HT1080 (cell line): ENCODE measurements at places on chromosomes 6 and 20. TPM values are rescaled to one million over a fixed set of nuclear protein-coding genes. Genes with fewer than 3 reads are reported as not detected.

The AAR2 gene
- 34.5 and 50.1 TPM in 2 replicates for total RNA-seq

GRCh38 chr6:41345901-41346300 lies 10.5 kb downstream of the NCR2 start:
- DNase-seq, result no peak

- no peak for DNase-seq
These were observed 552.5 kb downstream of the HAO1 start for GRCh38 chr20:7387638-7388193.

GRCh38 chr6:133214267-133214666 lies 26.9 kb upstream of the EYA4 start:
- DNase-seq, result no peak

The ZC2HC1B gene
- not detected in 2 replicates for total RNA-seq

GRCh38 chr6:44169886-44170570 lies 11.4 kb downstream of the CAPN11 start:
- DNase-seq, result no peak

DNA sequence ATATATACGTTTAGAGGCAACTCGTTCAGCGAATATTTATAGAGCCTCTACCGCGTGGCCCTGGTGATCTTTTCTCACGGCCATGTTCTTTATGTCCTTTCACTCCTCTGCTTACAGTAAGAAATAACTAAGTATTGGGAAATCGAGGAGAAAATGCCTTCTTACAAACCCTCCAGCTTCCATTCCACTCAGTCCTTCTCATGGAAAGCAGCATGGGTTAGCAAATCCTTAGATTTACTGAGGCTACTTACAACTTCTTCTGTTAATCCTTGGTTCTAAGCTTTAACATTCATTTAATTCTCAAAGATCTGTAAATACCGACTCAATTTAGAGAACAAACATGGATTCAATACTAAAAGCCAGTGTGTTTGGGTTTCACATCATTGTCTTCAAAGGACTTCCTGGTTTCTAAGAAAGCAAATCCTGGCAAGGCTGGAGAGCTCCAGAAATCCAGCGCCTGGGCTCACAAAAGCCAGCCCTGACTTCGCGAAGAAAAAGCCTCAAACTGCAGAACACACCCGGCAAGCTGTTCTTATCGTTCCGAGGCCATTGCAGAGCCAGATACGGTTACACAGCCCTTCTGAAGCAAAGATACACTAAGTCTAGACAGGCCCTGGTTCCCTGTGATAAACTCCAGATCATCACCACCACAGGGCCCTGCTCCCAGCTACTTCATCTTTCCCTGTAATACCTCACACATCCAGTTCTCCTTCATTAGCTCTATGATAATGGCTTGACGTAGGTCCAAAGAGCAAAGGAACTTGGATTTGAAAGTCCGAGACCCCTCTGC lies 19.2 kb downstream of the AGPAT4 start:
- no peak for DNase-seq

The TFAP2A gene
- 0.60 and 1.8 TPM in 2 replicates for total RNA-seq

DNA sequence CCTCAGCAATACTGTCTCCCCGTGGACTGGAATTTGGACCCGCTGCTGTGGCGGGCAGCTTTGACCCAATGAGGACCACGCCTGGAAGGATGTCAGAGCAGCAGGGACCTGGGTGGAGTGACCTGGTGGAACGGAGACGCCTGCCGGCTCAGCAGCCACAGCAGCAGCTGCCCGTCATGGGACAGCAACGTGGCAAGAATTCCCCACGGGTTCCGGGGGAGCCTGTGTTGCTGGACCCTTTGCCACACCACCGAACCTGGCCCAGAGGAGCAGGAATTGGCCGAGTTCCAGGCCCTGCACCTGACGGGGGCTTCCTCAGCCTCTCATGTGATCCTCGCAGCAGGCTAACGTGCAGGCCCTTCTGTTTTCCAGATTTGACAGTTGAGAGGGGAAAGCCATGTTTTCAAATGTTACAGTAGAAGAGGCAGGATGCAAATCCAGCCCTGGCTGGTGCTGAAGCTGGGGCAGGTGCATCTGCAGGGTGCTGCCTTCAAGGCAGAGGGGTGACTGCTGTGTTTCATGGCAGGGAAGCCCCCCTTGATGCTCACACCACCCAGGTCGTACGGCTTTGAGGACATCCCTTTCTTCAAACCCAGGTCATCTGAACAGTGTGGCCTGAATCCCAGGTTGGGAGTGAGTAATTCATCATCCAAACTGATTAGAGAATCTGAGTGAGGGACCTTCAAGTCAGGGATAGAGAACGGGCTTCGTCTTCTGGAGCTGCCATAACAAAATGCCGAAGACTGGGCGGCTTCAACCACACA lies 93.4 kb downstream of the THBS2 start:
- no peak for DNase-seq

The CLIC5 gene
- not detected in 2 replicates for total RNA-seq

DNA sequence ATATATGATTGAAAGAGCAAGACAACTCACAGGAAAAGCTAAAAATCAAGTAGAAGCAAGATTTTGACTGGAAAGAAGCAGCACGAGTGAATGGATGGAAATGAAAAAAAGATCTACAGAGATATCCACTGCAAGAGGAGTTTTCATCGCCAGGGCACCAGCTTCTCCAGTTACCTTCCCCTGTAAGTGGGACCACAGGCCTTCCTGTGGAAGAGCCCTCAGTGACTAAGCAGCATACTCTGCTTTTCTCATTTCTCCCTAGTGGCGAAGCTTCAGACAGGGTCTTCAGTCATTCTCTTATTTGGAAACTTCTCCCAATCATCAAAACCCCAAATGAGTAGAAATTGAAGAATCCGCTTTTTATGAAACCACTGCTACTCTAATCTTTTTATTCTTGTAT lies 40.5 kb downstream of the ADGRB3 start:
- DNase-seq, result no peak

The GPSM3 gene
- 59.9 and 80.6 TPM in 2 replicates for total RNA-seq

DNA sequence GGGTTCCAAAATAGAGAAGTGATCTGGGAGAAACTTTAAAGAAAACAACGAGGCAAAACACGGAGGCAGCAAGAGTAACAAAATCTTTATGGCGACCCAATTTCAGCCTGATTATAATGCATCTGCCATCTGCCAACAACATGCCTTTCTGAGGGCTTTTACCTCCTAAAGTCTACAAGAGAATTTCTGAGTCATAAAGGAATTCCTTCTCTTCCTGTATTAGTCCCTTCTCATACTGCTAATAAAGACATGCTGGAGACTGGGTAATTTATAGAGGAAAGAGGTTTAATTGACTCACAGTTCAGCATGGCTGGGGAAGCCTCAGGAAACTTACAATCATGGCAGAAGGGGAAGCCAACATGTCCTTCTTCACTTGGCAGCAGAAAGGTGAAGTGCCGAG lies 226.6 kb downstream of the HACE1 start:
- DNase-seq, result peak; percentile 66

The SNTA1 gene
- 12.3 and 14.6 TPM in 2 replicates for total RNA-seq

DNA sequence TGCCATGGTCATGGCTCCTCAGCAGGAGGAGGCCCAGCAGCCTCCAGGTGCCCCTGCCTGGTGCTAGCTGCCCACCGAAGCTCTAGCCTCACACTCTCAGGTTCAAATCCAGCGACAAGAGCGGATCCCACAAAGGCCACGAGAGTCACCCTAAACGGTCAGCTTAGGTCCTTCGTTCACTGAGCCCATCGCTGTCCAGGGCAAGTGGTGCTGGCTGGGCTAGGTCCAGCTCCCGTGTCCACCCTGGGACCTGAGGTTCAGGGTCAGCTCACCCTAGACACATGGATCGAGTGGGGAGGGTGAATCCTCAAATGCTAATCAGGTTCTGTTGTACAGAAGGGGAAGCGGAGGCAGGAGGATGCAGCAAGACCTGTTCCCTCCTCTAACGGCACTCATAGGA lies 171.9 kb upstream of the SULF2 start:
- no peak for DNase-seq

- DNase-seq, result peak; percentile 78
These were observed 326.2 kb upstream of the PRDM1 start for GRCh38 chr6:105759946-105760345.

- DNase-seq, result no peak
These were observed 2.8 kb upstream of the CCDC170 start for GRCh38 chr6:151490996-151491395.

DNA sequence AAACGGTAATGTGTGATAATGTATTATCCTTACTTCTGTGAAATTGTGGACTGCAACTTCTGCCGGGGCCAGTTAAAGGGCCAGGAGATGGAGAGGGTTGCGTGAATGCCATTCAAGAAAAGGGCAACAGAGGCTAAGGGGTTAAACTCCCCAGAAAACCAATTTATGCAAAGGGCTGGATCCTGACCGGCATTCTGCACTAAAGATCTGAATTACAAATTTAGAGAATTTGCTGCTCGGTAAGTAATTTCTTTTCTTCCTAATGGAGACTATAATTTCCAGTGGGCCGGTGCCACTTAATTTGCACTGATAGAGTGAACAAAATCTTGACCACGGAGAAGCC lies 130.1 kb downstream of the BCAS1 start:
- DNase-seq, result no peak

DNA sequence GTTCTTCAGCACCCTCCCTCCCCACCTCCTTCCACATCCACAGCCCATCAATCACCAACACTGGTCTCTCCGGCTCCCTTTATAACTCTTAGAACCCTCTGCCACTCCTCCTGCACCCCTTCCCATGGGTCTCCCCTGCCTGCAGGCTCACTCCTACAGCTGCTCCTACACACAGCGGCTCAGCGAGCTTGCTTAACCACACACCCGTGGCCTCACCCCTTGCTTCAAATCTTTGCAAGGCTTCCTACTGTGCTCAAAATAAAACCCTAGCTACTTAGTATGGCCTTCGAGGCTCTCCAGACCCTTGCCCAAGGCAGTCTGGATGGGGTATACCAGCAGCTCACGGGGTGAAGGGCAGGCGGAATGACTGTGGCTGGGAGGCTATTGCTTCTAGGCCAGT lies 63.7 kb downstream of the JPH2 start:
- no peak for DNase-seq

The LGSN gene
- total RNA-seq, result not detected in 2 replicates

The REM1 gene
- not detected in 2 replicates for total RNA-seq

GRCh38 chr20:5181958-5182357 lies 55.1 kb downstream of the CDS2 start:
- peak; percentile 26 for DNase-seq

DNA sequence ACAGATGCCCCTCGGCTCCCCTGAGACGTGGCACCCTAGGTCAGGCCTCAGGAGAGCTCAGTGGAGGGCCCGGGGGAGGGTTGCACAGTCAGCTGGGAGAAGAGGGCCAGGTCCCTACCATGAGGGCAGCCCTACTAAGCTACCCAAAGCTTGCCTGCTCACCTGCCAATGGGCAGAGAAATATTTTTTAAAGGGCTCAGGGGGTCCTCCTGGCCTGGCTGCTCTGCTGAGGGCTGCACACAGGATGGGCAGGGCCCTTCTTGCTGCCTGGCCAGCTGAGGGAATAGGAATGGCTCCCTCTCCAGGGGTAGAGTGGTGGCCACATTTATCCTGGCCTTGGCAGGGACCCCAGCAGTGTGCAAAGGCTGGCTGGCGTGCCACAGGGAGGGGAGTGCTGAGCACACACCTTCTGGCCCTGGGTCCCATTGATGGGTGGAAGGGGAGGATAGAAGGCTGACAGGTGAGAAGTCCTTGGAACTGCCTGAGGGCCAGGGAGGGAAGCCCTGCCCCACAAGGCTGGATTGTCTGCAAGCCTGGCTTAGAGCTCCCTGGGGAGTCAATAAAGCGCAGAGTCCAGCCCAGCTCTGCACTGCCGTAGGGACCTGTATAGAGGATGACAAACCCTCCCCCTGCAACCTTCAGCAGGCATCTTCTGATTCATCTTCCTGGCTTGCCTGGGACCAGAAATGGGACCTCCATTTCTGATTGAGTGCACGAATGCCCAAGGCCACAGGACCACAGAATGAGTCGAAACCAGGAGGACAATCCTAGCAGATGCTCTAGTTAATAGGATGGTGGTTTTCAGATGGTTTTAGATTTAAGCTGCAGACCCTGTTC lies 62.1 kb downstream of the NOL4L start:
- DNase-seq, result peak; percentile 56

- DNase-seq, result no peak
These were observed 40.6 kb downstream of the CTNNBL1 start for GRCh38 chr20:37734228-37734985.

GRCh38 chr20:20472684-20473274 lies 104.9 kb downstream of the INSM1 start:
- no peak for DNase-seq

- DNase-seq, result peak; percentile 70
These were observed 32.1 kb upstream of the CENPW start for GRCh38 chr6:126307849-126308248.

The CLPSL2 gene
- not detected in 2 replicates for total RNA-seq
